ENCODE measurements at places on chromosomes 5 and 9. TPM values are rescaled to one million over a fixed set of nuclear protein-coding genes. Genes with fewer than 3 reads are reported as not detected.

DNA sequence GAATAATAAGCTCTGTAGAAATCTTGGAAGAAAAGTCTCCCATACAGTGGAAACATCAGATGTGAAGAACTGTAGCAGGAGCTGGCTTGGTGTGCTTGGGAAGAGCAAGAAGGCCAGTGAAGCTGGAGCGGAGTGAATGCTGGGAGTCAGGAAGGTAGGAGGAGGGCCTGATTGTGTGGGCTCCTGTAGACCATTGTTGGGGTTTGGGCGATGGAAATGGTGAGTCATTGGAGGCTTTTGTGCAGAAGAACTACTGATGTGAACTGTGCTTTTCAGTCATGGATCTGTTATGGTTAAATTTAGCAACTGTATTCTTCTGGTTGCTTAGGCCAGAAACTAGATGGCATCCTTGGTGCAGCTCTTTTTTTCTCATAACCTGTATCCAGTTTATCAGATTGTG is 2.3 kb downstream of the ICE1 start:
- DNase-seq = no peak

DNA sequence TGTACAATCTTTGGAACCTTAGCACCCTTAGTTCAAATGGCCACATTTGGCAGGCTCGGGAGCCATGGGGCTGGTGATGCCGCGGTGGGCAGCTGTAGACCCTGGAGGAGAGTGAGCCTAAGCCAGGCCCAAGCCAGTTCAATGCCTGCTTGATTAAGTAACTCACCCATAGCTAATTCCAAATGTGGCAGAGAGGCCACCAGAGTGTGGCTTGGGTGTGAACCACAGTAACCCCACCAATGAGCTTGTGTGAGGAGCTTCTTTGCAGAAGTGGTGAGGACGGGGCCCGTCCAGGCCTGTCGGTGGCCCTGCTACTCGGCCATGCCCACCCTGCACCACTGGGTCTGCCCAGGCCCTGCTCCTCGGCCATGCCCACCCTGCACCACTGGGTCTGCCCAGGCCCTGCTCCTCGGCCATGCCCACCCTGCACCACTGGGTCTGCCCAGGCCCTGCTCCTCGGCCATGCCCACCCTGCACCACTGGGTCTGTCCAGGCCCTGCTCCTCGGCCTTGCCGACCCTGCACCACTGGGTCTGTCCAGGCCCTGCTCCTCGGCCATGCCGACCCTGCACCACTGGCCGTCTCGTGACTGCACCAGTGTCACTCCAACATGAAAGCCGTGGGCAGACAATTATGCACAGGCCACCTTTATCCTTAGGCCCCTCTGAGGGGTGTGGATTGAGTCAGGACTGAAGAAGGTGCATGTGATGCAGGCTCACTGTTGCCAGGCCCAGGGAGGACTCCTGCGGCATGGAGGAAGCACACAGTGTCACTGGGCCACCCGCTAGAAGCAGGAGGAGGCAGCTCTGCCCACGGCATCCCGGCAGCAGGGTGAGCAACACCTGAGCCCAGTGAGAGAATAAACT is 75.4 kb downstream of the MRPL36 start:
- no peak for DNase-seq

WWC1 gene
- 15.2 TPM for polyA plus RNA-seq

STPG3 gene
- polyA plus RNA-seq = not detected

MGAT4B gene
- polyA plus RNA-seq = 190 TPM

DNA sequence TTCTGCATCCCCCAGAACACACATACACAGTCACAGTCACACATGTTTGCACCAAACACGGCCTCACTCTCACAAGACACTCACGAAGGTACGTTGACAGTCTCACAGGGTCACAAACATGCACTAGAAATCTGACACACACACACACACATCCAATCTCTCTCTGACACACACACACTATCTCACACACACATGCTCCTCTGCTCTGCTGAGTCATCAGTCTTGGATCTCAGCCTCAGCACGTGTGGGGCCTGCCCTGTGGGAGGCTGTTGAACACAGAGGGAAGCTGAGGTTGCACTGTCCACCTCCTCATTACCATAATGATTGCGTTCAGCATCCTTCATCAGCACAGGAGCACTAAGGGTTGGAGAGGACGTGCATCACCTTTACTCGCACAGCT is 188.8 kb downstream of the MTRR start:
- DNase-seq = no peak

DNA sequence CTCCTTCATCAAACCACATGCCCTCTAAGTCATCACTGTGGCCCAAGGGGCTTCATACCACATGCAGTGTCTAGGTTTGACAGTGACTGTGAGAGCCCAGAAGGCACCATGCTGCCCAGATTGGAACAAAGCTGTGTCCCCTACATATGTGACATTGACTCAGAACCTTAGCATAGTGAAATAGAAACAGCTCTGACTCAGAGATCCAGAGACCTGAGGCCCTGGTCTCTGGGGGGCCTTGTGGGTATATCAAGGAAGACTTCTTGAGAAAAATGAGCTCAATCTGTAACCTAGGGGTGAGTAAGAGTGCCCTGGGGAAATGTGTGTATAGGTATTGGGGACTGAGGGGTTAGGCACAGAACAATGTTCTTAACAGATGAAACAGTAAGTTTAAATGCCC is 7.1 kb upstream of the ENTREP1 start:
- no peak for DNase-seq

GRCh38 chr5:26894719-26895263 is 143.6 kb downstream of the CDH9 start:
- DNase-seq = no peak

DNA sequence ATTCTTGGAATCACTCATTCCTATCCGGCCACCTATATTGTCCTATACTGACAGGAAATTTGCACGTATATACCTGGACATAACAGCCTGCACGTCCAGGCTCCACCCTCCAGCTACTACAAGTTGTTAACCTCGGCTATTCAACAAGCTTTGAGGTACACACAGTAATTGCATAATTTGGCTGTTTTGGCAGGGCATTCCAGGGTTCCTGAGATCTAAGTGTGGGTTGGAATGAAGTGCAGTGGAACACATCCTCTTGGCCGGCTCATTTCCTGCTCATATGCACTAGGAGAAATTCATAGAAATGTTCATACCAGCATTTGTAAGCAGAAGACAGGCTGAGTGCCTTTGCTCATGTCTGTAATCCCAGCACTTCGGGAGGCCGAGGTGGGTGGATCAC is 222.3 kb downstream of the FBXL7 start:
- no peak for DNase-seq

C5orf34 gene
- 3.5 TPM for polyA plus RNA-seq

GRCh38 chr5:140351609-140352334 is 5.4 kb upstream of the HBEGF start:
- DNase-seq = peak; percentile 66

- DNase-seq = no peak
Measured at GRCh38 chr9:108708448-108708847, 147.3 kb downstream of the ACTL7B start.

- no peak for DNase-seq
Measured at GRCh38 chr5:150723845-150724244, 23.0 kb upstream of the RBM22 start.

DNA sequence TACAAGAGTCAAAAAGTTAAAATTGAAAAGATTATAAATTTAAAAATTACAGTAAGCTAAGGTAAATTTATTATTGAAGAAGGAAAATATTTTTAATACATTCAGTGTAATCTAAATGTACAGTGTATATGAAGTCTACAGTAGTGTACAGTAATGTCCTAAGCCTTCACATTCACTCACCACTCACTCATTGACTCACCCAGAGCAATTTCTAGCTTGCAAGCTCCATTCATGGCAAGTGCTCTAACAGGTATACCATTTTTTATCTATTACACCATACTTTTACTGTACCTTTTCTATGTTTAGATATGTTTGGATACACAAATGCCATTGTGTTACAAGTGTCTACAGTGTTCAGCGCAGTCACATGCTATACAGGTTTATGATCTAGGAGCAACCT is 389.7 kb downstream of the RASEF start:
- no peak for DNase-seq

- no peak for DNase-seq
Measured at GRCh38 chr9:115850548-115851304, 302.9 kb upstream of the PAPPA start.

DNA sequence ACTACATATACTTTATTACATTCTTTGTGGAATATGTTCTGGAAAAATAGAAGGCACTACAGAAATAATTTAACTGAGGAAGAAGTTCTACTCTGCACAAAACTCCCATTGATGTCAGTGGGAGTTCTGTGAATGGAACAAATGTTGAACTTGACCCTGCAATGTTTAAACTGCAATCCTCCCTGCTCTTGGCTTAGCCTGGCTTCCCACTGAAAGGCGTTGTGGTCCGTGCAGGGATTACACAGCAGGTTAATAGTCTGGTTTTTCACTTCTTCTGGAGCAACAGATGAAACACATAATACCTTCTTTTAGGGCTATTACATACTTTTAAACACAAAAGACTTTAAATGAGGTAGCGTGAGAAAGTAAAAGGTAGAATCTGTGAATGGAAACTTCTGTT is 12.9 kb upstream of the ERBIN start:
- DNase-seq = no peak

DNA sequence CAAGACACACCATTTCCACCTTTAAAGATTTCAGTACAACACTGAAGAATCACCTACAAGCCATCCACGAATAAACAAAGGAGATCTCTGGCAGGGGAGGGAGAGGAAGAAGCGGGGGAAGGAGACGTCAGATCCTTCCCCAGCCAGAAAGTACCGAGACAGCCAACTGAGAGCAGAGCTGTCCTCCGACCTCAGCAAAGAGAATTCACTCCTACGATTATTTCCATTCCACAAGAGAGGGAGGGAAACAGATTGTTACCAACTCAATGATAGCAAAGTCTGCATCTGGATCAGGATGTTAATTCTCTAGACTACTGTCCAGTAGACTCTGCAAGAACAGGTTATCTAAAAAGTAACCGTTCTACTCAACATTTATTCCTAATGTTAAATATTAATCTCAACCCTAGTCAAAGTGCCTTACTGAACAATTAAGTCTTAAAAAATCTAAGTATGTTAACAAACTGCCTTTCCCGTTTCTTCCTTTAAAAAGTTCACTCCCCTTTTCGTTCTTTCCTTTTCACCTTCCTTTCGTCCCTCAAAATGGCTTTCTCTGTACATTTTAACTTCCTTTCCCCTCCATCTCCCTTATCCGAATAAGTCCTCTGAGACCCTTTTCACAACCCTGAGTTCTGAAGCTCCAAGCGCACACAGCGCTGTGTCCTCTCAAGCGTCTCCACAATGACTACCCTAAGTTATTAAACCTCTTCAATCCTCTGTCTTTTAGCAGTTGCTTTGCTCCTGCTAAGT is 1.4 kb downstream of the CHD1 start:
- DNase-seq = peak; percentile 30

DNA sequence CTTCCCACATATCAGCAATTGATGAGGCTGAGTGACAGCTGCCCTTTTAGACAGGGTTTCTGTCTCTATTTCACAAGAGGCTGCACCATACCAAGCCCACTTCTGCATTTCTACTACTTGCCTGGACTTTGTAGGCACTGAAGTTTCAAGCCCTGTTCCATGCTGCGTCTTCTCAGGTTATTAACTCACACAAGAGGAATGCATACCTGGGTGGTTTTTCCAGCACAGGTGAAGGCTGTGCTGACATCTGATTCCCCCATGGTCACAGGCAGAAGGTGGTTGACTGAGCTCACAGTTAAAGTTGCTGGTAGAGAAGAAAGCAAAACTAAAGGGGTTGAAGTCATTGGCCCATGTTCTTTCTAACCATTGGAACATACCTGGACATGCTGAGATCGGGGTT is 86.6 kb downstream of the MAMDC2 start:
- DNase-seq = no peak

- DNase-seq = no peak
Measured at GRCh38 chr9:117218951-117219350, 195.9 kb downstream of the ASTN2 start.

DNA sequence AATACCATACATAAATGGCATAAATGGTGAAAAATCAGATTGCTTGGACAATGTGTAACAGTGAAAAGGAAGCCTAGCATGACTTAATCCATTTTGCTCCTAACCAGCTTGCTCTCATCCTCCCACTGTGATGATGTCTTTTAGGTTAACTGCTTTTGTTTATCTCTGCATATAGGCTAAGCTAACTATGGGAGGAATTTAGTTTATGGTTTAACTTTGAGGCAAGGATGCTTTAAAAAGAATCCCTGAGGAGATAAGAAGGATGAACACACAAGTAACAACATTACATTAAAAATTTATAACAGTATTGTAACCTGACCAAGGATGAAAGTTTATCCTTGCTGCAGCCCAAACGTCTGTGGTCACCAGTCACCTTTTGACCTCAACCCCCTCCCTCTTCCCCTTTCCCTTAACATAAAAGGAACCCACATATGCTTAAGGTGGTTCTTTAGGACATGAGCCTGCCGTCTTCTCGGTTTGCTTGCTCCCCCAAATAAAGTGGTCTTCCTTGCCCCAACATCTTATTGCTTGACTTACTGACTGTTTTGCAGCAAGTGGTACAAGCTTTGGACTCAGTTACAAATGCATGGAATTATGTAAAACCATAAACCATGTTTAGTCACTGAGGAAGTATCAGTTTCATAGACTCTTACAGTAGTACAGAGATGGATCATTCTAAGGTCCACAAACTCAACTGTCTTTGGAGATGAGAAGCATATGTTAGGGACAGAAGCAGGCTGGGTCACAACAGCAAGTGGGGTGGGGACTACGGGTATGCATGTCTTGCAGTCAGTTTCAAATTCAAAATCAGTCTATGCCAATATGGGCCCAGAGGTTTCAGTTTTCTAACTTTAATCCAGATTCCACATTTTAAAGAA is 31.3 kb downstream of the AGXT2 start:
- DNase-seq = no peak

OLFM1 gene
- polyA plus RNA-seq = 15.9 TPM

PRRX2 gene
- 0.83 TPM for polyA plus RNA-seq

RMRP gene
- polyA plus RNA-seq = 157 TPM

- DNase-seq = peak; percentile 55
Measured at GRCh38 chr9:78821126-78821822, 524.3 kb downstream of the PSAT1 start.

- DNase-seq = no peak
Measured at GRCh38 chr5:5933651-5934050, 444.7 kb downstream of the MED10 start.

DNA sequence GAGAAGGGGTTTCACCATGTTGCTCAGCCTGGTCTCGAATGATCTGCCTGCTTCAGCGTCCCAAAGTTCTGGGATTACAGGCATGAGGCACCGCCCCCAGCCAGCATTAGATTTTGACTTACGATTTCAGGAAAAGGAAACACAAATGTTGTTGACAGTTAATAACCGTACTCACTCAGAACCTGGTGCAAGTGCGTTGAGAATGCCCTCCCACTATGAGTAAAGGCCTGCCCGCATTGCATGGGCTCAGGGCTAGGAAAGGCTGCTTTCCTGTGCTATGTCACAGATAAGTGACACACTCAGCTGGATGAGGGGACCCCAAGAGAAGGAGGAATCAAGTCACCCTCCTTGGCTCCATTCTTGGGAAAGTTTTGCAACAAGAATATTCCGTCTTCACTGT is 42.4 kb downstream of the NDST1 start:
- DNase-seq = no peak
